Activated naive CD4-positive, alpha-beta T cell treated with anti-CD3 and anti-CD28 coated beads for 36 hours (primary cell): ENCODE measurements at places on chromosomes 4 and X.
A peak's percentile ranks its signal among the peaks of the same experiment; 100 is the strongest.

- no peak for DNase-seq
Measured at GRCh38 chr4:5785806-5786680, 75.0 kb downstream of the EVC start.

DNA sequence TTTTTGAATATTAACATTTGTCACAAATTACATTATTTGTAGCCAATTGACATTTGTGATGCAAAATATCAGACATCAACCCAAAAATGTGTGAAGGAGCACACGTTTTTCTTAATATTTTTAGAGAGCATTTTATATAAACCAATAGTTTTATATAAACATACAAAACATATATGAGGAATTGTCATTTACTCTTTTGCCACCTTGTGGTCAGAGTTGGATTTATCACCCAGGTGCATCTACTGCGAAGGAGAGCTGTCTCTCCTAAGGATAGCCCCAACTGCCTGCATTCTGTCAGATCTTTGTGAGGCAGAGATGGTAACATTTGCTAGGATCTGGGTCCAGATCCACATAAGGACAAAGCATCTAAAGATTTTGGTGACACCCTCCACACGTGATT lies 2.5 kb upstream of the USP27X start:
- DNase-seq, result peak; percentile 45

DNA sequence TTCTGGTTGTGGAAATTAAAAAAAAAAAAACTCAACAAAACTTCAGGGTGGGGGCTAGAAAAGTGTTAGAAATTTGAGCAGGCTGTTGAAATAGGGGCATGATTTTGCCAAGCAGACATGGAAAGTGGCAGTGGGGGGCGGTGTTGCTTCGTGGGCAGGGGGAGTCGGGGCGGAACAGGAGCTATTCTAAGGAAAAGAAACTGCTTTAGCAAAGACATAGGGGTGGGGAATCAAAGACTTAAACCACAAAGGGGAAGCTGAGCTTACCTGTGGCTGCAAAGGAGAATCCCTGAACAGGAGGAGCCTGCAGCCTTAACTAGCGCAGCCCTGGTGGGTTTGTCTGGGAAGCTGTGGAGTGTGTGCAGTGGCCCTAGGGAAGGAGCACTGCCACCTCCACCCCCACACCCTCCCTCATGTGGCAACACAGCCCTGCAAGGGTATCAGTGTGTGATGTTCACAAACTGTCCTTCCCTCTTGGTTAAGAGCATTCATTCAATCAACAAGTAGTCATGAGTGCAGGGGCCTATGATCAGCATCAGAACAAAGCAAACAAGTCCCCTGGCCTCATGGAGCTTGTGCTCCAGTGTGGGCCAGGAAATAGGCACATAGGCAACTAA lies 20.5 kb downstream of the SEL1L3 start:
- DNase-seq, result peak; percentile 65

- no peak for DNase-seq
Measured at GRCh38 chr4:160265836-160266235, 1163.0 kb downstream of the RAPGEF2 start.

GRCh38 chrX:68894142-68894512 lies 65.3 kb downstream of the EFNB1 start:
- DNase-seq, result peak; percentile 5

DNA sequence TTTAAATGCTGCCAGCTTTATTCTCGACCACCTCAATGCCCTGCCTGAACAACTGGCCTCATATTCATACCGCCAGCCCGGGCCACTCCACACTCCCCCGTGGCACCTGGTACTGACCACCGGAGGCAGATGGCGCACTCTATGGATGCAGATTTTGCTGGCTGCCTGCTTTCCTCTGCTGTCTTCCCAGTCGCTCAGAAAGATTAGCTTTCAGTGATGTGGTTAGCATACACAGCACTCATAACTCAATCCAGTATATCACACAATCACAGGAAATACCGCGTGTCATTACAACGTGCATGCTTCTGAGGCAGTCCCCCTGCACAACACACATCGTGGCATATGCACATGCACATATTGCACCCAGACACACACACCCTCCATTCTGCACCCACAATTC lies 147.2 kb upstream of the BCOR start:
- DNase-seq, result peak; percentile 32

DNA sequence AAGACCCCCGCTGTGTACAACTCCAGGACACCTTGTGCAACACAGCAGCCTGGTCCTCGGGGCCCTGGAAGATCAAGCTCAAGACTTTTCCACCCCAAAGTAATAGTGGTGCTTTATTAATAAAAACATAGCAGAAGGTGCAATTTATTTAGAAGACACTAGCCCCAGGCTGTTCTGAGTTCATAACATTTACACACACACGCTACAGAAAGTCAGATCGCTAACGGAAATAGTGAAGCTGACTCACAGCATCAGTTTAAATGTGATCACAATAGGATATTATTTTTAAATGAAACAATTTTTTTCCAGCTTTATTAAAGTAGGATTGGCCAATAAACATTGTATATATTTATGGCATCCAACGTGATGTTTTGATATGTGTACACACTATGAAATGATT lies 141.0 kb downstream of the STK32B start:
- no peak for DNase-seq

- no peak for DNase-seq
Measured at GRCh38 chr4:62661821-62662220, 1461.7 kb downstream of the ADGRL3 start.

GRCh38 chr4:41750121-41750625 lies 1.6 kb upstream of the PHOX2B start:
- no peak for DNase-seq

DNA sequence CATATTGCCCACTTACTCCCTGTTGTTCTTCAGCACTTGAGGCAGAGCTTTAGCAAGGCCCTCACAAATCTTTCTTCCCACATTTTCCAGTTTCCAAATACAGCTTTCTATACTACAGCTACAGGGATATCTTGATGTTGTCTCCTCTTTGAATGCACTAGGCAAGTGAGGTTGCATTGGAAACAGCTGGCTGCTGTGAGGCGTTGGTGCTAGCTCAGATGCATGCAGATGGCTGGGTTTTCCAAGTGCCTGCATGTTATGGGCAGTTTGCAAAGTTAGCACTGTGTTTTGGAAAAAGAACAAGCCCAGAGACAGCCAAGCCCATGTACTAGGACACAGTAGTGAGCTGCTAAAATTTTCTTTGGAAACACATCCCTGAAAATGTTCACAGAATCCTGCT lies 315.1 kb upstream of the RASGEF1B start:
- no peak for DNase-seq

DNA sequence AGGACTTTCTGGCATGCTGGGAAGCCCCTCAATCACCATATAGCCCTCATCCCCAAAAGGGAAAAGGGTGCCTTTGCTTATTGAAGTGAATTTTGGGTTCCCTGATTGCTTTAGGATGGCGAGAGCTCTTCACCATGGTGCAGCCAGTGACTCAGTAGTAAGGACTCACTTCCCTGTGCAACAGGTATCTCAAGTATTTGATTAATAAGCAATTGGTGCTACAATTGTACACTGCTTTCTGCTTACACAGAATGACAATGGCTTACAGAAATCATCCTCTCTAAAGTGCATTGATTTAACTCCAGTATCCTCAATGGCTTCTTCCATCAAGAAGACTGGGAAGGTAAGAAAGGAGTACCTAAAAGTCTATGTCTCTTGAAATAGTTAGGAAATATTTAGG lies 143.7 kb upstream of the SMIM10 start:
- DNase-seq, result no peak

GRCh38 chr4:161186012-161186411 lies 977.8 kb downstream of the FSTL5 start:
- no peak for DNase-seq

DNA sequence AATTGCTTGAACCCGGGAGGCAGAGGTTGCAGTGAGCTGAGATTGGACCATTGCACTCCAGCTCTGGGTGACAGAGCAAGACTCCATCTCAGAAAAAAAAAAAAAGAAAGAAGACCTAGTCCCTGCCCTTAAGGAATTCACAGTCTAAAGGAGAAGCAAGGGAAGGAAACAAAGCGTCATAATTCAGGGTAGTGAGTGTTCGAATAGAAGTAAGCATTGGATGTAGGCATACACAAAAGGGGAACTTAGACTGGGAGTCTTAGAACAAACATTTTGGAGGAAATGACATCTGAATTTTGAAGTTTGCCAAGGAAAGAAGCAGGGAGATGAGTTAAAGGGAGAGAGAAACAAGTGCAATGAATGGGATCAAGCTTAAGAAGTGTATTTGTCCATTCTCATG lies 32.4 kb downstream of the PPM1K start:
- no peak for DNase-seq

DNA sequence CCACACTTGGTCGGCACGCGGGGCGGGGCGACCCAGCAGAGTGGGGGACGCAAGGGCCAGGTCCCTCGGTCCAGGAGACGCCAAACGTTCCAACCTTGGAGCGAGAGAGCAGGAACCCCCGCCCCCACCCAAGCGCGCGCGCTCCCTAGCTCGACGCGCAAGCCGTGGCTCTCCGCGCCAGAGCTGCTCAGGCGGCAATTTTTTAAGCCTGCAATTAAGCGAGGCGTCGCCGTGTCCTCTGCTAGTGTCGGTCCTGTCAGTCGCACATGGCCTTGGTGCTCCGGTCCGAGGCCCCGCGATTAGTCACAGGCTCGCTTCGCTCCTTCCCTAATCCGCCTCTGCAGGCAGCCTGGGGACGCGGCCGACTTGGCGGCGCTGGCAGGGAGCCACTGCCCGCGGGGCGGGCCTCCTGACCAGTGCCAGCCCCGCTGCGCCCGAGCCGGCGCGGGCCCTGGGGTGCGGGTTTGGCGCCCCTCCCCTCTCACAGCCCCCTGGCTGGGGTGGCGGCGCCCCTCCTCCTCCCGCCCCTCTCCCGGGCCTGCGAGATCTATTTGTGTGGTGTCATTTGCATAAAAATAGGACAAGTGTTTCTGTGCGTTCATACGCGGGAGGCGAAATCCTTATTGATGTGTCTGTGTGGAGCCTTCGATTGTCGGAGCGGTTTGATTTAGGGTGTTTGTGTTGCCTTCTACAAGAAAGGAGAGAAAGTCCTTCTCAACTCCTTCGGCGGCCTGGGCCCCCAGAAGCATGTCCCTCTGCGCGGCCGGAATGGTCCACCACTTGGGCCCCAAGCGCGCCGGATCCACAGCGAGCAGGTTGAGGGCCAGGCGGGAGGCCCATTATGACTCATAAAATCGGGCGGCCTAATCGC lies 9.8 kb upstream of the BCOR start:
- DNase-seq, result peak; percentile 37

- DNase-seq, result no peak
Measured at GRCh38 chr4:112807083-112807482, 170.1 kb downstream of the LARP7 start.

DNA sequence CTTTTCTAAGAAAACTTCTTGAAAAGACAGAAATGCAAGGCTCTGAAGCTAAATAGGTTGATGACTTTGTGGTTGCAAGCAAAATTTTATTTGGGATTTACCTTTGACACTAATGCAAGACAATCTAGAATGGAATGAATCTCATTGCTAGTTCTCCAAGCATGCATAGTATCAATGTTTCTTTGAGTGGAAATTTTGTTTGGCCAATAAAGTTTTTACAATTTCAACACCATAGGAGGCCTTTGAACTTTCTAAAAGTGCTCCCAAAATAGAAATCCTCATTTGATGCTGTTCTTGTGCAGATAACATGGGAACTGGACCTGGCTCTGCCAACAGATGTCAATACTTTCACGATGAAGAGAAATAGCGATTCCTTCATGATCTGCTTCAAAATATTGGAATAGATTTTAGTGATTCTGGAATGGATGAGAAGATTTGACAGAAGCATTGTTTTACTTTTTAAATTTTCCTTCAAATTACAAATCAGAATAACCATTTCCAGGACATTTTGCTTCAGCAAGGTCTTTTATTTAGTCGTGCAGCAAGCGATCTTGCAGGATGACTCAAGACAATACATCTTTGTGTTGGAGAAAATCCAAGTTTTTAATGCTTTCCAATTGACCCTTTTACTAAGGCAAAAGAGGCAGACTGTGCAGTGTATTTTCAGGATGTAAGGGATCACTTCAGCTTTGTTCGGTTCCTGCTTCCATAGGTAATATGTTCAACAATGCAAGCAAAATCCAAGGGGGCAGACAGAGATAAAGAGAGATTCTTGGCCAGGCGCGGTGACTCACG lies 51.7 kb upstream of the OTUD4 start:
- DNase-seq, result no peak

DNA sequence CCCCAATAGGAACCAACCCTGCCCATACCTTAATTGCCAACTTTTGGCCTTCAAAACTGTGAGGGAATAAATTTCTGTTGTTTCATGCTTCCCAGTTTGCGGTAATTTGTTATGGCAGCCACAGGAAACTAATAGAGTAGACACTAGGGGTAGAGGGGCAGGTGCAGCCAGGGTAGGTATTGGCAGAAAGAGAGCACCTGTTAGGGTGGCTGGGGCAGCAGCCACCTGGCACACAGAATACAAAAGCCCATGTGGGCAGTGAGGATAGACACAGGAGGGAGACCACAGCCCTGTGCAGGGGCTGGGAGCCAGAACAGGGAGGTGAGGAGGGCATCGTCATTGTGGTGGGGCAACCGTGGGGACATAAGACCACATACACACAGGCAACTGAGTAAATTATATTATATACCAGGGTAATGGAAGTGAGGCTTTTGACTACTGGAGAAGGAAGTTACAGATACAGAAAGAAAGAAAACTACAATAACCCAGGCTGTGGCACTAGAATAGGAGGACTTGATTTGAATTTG lies 28.2 kb downstream of the IRF2 start:
- no peak for DNase-seq

GRCh38 chrX:16039834-16040233 lies 83.5 kb upstream of the GRPR start:
- peak; percentile 4 for DNase-seq

- no peak for DNase-seq
Measured at GRCh38 chr4:3487861-3488260, 24.8 kb downstream of the DOK7 start.

DNA sequence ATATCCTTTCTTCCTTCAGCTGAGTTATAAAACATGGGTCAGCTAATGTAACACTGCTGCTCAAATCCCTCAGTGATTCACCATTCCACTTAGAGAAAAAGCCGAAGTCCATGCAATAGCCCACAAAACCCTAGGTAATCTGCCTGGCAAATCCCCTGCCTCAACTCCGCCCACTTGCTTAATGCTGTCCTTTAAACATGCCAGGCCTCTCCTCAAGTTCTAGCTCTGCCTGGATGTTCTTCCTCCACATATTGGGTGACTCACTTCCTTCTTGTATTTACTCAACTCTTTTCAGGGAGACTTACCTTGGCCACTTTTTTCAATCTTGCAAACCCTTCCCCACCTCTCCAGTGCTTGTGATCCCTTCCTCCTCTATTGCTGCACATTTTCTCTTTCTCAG lies 89.8 kb downstream of the EMCN start:
- DNase-seq, result no peak

DNA sequence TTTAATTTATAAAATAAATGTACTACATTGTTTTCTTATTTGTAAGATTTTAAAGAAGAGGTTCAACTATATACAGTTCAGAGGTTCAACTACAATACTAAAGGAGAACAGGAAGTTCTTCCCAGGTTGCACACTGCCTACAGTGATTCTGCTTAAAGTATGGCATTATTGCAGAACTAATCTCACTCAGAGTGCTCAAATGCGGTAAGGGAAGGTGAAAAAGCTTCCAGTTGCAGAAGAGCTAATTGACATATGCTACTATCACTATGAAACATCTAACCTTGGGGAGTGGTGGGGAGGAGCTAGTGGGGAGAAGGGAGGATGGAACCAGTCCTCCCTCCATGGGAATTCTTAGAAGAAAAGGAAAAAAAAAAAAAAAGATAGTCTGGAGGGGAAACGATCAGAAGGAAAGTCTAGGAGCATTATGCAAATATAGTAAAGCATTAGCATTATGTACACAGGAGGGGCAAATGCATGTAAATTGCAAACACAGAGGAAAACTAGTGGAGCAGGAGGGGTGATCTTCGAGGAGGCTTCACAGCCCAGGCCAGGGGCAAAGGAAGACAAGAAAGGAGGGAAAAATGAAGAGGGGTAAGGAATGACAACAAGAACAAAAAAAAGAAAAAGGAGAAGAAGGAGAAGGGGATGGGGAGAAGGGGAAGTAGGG lies 32.0 kb upstream of the MMAA start:
- no peak for DNase-seq
